ENCODE measurements at places on chromosomes 5 and 9. TPM values are rescaled to one million over a fixed set of nuclear protein-coding genes. Genes with fewer than 3 reads are reported as not detected.

The MFAP3 gene
- 11.6 TPM for total RNA-seq

DNA sequence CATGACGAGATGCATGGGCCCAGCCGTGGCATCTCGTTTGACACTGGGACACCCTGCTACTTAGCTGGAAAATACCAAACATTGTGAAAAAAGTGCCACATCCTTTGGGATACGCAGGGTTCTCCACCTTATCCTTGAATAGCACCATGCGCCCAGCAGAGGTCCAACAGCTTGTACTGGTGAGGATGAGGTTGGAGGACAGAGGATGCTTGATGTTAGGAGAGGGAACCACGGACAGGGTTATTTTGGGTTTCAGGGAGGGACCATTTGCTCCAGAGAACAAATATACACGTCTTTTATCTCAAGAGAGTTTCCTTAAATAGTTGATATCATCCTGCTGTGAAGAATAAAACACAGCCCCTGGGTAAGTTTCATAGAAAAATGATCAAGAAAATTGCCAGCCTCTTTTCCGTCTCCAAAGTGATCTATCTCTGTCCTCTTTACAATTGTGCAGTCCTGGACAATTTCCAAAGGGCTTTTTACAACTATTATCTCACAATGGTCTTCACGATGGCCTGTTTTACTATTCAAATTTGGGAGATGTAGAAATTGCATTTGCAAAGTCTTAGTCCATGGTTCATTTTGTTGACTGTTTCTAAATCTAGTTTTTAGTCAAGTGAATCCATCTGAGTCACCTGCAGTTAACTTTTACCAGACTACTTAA is 19.9 kb upstream of the FRRS1L start:
- DNase-seq = no peak
- no peak overlapping the region for H3K27ac ChIP-seq
- H3K4me3 ChIP-seq = no peak overlapping the region
- no peaks in the 10 kb centered on the region for H3K36me3 ChIP-seq

GRCh38 chr5:40429258-40430100 is 250.2 kb upstream of the PTGER4 start:
- H3K36me3 ChIP-seq = no peaks in the 10 kb centered on the region
- H3K27ac ChIP-seq = no peak overlapping the region
- H3K4me1 ChIP-seq = no peaks in the 10 kb centered on the region
- H3K4me3 ChIP-seq = no peak overlapping the region

DNA sequence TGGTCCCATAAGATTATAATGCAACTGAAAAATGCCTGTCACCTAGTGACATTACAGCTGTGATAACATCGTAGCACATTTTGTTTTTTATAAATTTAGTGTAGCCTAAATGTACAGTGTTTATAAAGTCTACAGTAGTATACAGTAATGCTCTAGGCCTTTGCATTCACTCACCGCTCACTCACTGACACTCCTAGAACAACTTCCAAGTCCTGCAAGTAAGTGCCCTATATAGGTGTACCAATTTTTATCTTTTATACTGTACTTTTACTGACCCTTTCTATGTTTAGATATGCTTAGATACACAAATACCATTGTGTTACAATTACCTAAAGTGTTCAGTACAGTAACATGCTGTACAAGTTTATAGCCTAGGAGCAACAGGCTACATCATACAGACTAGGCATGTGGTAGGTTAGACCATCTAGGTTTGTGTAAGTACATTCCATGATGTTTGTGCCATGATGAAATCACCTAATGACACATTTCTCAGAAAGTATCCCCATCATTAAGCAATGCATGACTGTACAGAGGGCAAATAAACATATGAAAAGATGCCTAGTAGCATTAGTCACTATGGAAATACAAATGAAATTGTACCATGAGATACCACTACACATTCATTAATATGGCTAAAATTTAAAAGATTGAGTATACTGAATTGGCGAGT is 127.6 kb downstream of the TRPM6 start:
- H3K4me1 ChIP-seq = no peaks in the 10 kb centered on the region
- no peaks in the 10 kb centered on the region for H3K36me3 ChIP-seq
- H3K27ac ChIP-seq = no peak overlapping the region
- H3K4me3 ChIP-seq = no peak overlapping the region
- DNase-seq = no peak

DNA sequence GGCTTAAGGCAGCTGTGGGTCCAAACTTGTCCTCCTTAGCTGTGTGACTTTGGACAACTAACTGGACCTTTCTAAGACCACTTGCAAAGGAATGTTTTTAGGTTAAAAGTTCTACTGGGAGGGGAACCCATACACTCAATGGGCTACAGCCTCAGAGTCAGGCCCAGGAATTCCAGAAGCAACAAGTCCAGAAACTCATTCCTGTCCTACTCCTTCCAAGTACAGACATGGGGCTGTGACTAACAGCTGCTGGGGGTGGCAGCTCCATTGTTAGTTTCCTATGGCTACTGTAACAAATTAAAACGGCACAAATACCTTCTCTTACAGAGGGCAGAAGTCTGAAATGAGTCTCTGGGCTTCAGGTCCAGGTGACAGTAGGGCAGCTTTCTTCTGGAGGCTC is 12.4 kb upstream of the AKNA start:
- no peak overlapping the region for H3K27ac ChIP-seq
- no peak overlapping the region for H3K4me3 ChIP-seq
- no peaks in the 10 kb centered on the region for H3K27me3 ChIP-seq
- H3K4me1 ChIP-seq = peaks cover 19% of the 10 kb centered on the region
